ENCODE measurements at places on chromosomes 5 and 9.

GRCh38 chr5:143400541-143401226, 2.8 kb downstream of the NR3C1 start:
- no peak for DNase-seq

GRCh38 chr5:40578501-40579451, 100.9 kb upstream of the PTGER4 start:
- DNase-seq = no peak

GRCh38 chr9:128145951-128146351, 3.3 kb upstream of the LCN2 start:
- no peak for DNase-seq

DNA sequence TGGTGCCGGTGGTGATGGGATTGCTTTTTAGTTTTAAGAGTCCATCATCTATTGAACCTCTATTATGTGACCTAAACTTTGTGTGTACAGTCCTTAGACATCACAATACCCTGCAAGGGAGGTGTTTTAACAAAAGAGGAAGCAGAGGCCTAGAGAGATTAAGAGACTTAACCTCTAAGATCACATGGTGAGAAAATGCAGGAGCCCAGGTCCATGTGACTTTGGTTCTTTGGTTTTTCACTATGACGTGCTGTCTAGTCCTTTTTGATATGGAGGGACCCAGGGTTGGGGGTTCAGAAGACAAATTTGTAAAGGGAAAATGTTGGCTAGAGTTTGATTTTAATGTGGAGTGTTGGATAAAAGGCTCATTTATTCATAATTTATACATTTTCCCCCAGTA, 34.1 kb upstream of the TRMT10B start:
- DNase-seq = peak; percentile 63

DNA sequence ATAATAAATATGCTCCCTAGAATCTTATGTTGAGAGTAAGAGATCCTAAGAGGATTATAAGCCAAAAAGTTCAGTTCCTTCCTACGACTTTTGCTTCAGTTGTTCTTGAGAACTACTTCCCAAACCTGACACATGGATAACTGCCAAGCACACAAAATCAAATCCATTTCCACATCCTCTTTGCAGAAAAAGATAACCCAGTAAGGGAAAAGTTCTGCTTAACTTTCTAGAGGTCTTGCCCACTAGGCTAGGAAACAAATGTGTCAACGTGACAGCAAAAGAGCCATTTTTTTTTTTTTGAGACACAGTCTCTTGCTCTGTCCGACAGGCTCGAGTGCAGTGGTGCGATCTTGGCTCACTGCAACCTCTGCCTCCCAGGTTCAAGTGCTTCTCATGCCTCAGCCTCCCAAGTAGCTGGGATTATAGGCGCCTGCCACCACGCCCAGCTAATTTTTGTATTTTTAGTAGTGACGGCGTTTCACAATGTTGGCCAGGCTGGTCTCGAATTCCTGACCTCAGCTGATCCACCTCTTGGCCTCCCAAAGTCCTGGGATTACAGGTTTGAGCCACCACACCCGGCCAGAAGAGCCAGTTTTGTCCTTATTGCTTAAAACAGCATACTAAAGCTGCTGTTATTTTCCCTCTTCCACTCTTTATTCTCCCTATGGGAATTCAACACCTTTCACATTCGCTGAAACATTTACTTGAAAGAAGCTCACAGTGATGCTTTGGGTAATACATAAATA, 24.2 kb downstream of the CSNK1A1 start:
- no peak for DNase-seq

- no peak for DNase-seq
Observed at GRCh38 chr9:95031711-95032461, 285.6 kb downstream of the FANCC start.

DNA sequence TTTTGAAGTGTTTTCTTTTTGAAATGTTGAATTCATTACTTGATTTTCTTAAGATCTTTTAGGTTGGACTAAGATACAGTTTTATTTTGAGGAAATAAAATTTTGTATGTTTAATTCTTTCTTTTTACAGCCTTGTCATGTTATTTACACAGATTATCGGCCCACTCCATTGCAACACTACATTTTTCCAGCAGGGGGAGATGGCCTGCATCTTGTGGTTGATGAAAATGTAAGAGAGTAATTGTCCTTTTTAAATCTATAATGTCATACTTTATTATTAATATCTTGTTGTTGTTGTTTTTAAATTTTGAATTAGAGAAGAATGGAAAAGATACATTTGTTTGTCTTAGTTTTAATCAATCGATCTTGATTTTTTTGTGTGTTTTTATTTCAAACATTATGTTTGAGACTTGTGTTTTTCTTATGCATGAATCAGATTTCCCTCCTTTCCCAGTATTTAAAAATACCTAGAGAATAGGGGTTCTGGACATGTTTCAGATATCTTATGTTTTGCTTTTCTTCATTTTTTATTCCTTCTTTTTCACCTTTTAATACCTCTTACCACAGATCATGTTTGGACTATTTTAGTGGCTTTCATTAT, 36.7 kb downstream of the MTREX start:
- peak; percentile 37 for DNase-seq

GRCh38 chr5:3119435-3119834, 368.0 kb upstream of the IRX2 start:
- DNase-seq = no peak

DNA sequence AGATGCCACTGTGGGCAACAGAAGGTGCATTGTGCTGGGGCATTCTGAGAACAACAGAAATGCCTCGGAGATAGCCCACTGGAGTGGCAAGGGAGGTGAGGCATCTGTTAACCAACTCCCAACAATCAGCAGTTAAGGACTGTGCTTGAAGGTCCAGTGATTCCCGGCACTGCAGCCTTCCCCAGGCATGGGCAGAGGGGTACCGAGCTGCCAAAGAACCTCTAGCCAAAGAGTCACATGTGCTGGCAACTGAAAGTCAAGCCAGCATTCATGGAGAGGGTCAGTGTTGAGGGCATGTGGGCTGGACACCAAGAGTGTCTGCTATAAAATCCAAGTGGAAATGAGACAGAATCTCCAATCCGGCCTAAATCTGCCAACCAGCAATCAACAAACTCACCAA, 149.6 kb downstream of the ASTN2 start:
- no peak for DNase-seq

DNA sequence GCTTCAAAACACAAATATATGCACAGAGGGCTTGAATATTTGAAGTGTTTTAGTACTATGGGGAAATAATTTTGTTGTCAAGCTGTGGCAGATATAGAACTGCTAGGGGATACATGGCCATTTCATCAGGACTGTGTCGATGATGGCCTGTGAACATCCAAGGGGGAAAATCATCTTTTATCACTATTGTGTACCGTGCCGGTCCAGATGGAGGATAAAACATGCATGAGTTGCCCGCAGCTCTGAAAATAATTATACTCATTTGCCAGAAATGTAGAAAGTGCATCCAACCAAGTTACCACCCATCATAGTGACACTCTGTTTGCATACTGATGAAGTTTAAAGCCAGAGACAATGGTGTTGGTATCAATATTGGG, 405.9 kb downstream of the ZSWIM6 start:
- DNase-seq = no peak

DNA sequence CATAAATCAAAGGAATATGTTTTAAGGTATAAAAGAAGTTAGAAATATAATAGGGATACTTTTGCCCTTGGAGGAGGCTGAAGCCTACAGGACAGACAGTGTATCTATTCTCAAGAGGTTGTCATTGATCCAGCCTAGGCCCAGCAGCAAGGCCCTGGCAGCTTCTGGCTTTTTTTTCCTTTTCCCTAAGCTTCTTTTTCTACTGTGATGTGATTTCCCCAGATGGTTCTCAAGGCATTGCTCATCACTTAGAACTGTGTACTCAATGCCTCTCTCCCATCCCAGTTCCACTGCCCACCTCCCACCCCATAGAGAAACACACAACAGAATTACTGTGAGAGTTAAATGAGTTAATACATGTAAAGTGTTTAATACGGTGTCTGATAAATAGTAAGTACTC, 88.6 kb downstream of the SLC44A1 start:
- no peak for DNase-seq

GRCh38 chr5:95048628-95049027, 236.3 kb downstream of the MCTP1 start:
- peak; percentile 75 for DNase-seq

GRCh38 chr9:96281641-96282040, 20.3 kb downstream of the HSD17B3 start:
- no peak for DNase-seq

DNA sequence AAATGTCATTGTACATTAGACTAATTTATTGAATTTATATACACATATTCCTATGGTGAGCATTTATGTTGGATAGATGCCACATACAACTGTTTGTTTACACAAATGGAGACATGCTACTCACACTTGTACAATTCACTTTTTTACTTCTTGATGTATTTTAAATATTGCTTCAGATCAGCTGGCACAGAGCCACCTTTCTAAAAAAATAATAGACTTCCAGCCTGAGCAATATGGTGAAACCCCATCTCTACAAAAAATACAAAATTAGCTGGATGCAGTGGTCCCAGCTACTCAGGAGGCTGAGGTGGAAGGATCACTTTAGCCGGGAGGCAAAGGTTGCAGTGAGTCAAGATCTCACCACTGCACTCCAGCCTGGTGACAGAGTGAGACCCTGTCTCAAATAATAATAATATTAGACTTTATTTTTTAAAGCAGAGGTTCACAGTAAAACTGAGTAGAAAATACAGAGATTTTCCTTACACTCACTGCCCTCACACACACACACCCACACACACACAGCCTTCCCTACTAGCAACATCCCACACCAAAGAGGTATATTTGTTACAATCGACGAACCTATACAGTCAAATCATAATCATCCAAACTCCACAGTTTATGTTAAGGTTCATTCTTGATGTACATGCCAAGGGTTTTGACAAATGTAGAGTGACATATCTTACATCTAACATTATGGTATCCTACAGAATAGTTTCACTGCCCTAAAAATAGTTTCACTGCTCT, 16.5 kb upstream of the ADRB2 start:
- DNase-seq = no peak

GRCh38 chr5:11903614-11904264, 507 bp downstream of the CTNND2 start:
- DNase-seq = no peak

DNA sequence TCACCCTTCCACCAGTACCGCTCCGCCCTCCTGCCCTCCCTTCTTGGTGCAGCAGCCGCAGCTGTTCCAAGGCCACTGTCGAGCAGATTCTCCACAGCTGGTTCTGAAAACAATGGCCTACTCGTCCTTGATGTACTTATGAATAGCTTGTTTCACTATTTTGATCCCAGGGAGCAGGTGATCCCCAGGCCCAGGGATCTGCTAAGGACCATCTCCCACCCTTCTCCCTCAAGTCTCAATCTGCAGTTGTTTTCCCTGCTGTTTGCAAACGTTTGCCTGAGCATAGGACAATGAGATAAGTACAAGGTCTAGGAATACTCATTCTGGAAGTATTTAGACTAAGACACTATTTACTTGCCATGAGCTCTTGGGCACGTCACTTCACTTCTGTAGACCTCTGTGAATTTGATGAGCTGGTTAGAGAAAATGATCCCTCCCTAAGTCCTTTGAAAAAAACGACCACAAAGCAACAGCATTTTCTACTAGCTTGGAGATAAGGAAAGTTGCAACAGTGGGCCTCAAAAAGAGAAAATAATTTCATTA, 1.8 kb downstream of the LURAP1L start:
- no peak for DNase-seq

- no peak for DNase-seq
Observed at GRCh38 chr5:126403876-126404275, 19.3 kb upstream of the GRAMD2B start.

DNA sequence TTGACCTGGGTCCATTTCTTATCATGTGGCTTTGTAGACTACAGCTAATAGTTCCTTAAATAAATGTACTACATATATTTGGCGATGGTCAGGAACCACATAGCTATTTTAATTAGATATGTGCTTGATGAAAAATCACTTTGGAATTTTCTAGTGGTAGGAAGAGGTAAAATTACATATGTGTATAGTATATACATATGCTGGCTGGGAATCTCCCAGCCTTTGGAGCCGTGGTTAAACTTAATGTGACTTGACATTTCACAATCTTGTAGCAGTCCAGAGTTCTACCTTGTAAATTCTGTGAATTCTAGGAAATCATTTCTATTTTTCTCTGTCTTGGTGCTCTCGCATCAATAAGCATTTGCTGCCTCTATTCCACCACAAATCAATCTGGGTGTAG, 565.0 kb downstream of the DMRTA1 start:
- DNase-seq = no peak

DNA sequence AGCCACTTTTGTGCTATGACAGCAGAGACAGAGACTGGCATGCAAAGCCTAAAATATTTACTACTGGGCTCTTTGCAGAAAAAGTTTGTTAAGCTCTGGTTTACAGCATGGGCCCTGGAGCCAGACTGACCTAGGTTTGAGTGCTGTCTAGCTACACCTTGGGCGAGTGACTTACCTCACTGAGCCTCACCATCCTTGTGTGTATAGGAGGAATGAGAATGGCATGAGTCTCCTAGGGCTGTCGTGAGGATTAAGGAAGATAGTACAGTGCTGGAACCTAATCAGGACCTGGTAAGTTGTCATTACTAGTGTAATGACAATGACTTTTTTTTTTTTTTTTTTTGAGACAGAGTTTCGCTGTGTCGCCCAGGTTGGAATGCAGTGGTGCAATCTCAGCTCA, 65.2 kb downstream of the MSX2 start:
- DNase-seq = no peak

GRCh38 chr5:10680876-10681481, 80.1 kb downstream of the DAP start:
- DNase-seq = peak; percentile 40

- DNase-seq = no peak
Observed at GRCh38 chr5:131316026-131316425, 52.2 kb downstream of the CDC42SE2 start.

DNA sequence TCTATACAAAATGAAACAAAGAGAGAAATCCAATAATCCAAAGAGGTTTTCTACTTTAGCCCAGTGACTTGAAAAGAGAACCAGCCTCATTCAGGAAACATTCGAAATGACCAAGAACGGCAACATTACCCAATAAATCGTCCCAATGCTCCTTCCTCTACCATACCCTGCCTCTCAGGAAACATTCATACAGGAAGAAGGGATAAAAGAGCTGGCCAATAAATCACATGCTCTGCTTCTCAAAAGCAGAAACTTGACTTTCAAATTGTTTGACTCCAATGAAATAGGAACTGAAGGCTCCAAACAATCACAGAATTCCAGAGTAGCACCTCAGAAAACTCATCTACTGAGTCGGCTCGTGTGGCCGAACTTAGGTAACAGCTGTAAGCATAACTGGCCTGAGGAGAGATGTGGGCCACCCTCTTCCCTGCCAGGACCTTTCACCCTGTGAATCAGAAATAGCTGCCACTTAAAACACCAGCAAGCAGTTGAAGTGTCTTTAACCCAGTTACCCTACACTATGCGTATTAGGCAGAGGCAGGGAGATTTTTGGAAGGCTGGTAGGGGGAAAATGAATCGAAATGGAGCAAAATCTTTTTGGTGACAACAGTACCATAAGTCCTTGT, 14.6 kb downstream of the ARL15 start:
- DNase-seq = peak; percentile 40

- DNase-seq = no peak
Observed at GRCh38 chr5:176803068-176803942, 7.1 kb upstream of the UNC5A start.

GRCh38 chr9:127899128-127899943, at the start of gene ST6GALNAC6:
ST6GALNAC6 (minus strand) TSS chr9:127899603; CDS start chr9:127897981, 1,622 bp downstream.
- peak; percentile 36 for DNase-seq
